ENCODE measurements at places on chromosomes 2 and 18.
A peak's percentile ranks its signal among the peaks of the same experiment; 100 is the strongest.

DNA sequence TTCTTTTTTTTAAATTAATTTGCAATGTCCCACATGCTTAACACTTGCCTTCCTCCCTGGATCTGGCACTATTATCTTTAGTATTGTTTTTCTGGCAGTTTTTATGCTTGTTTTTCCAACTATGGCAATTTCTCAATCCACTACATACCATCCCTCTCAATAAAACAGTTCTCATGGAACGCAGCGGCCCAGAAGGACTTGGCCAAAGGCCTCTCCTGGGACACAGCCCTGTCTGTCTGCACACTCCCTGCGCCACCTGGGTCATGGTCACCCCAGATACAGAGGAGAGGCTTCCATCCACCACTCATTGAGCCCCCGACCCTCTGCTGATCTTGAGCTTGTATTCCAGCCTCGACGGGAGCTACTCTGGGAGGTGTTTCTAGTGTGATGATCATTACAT, 91.2 kb downstream of the TWIST2 start:
- peak; percentile 27 for DNase-seq

- peak; percentile 11 for DNase-seq
These were observed 86.4 kb upstream of the OTOS start for GRCh38 chr2:240226672-240227537.

DNA sequence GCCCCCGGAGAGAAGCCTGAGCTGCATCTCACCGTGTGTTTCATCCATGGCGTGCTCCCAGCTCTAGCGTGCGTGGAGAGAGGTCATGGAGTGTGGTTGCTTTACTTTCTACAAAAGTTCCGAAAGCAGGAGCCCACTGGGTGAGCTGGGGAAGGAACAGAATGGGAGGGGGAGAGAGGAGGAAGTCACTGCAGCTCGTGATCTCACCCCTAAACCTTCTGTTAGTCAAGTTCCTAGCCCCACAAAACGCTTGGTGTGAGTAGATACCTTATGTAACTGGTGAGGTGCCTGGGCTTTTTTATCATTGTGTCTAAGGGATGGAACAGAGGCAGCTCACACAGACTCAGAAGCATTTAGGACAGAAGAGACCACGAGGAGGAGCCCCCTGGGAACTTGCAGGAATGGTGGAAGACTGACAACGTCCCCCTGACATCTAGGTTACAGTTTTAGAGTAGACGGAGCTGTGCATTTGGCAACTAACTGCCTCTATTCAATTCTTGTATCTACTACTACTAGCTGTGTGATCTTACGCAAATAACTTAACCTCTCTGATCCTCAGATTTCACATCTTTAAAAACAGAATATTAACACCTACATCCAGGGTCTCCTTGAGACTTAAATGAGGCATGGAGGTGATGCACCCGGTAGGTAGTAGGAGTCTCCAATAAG, 123.3 kb downstream of the ARL4C start:
- no peak for DNase-seq

DNA sequence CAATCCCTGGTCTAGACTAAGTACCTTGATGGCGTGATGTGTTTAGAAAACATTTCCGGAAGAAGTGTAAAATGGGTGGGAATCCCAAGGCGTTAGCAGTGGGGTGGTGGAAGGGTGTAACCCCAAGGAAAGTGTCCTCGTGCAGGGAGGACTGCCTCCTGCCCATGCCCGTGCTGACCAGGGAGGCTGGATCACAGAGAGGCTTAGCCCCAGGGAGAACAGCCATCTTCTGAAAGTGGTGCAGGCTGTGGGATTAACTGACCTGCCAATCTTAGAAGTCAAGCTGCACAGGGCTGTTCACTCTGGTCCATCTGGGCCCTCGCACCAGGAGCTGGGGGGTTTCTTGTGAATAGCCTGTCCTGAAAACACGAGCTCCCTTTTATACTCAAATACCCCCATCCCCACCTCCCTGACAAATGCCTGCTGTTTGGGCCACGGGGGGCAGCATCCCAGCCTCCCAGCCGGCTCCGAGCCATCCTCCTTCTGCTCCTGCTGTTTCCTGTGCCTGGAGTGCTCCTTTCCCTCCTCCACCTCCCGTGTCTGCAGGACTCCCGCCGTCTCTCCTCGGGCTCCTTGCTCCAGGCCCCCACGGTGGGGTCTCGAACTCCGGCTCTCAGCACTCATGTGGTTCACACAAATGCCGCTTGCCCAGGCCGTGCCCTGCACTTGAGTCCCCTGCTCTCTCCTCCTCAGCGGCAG, 52.1 kb upstream of the PXDN start:
- DNase-seq: no peak

- no peak for DNase-seq
These were observed 27.6 kb upstream of the SLC40A1 start for GRCh38 chr2:189608170-189608569.

GRCh38 chr2:42775810-42776209, 11.9 kb upstream of the OXER1 start:
- DNase-seq: no peak

DNA sequence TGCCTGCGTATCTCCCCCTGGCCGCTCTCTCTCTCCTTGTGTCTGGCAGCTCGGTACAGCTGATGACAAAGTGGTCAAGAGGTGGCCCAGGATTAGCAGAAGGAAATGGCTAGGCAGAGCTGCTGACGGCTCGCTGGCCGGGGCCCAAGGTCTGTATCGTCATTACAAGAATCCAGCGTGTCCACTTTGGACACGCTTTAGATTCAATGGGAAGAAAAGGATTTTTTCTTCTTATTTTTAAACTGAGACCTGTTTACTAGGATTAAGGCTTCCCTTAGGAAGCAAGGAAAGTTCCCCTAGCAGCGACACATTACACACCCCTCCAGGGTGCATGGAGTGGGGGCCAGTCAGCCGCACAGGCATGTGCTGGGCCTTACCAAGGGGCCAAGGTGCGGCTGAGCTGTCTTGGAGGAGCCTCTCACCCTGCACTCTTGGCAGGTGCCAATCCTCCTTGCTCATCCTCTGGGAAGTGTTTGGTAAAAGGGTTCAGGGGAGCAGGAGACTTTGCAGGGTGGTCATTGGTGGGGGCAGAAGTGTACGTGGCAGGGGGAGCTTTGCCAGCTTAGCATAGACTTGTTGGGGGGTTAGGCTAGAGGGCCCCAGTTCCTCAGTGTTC, 76.8 kb downstream of the POLR1A start:
- no peak for DNase-seq

DNA sequence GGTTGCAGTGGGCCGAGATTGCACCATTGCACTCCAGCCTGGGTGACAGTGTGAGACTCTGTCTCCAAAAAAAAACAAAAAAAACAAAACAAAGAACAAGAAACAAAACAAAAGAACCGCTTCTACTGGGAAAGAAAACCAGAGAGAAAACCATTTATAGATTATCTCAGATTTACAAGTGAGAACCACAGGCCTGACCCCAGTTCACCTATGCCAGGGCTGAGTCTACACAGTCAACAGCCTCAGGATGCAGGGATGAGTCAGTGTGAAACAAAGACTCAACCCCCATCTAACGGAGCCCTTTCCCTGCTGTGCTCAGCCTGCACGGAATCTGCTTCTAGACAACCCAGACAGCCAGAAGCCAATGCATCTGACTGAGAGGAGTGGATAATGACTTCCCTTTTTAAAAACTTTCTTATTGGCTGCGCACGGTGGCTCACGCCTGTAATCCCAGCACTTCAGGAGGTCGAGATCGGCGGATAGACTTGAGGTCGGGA, 25.5 kb upstream of the YWHAQ start:
- no peak for DNase-seq

- DNase-seq: no peak
These were observed 1579.5 kb downstream of the LRP1B start for GRCh38 chr2:140551287-140551686.

GRCh38 chr2:66766582-66766981, 331.7 kb downstream of the MEIS1 start:
- no peak for DNase-seq

- no peak for DNase-seq
These were observed 71.2 kb upstream of the CAVIN2 start for GRCh38 chr2:191917967-191918651.

- no peak for DNase-seq
These were observed 99.5 kb downstream of the HS1BP3 start for GRCh38 chr2:20551260-20551944.

DNA sequence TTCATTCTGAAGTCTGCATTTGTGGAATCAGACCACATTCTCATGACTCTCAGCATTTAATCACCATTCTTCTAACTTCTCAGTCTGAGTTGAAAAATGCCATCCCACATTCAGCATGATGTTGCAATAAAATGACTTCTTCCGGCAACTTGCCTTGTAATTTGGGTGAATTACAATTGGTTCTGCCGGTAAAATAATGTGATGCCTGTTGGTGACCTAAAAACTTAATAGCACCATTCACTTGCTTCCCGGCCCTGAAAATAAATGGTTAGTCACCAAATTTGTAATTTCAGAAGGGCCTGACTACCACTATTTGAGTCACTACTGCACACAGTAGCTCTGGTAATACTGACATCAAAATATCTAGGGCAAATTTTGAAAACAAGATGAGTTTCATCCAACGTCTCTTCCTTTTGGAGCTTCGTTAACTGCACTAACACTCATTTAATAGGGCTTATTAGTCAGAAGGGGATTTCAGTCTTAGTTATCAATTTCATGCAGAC, 637.1 kb upstream of the CHAC2 start:
- DNase-seq: no peak

DNA sequence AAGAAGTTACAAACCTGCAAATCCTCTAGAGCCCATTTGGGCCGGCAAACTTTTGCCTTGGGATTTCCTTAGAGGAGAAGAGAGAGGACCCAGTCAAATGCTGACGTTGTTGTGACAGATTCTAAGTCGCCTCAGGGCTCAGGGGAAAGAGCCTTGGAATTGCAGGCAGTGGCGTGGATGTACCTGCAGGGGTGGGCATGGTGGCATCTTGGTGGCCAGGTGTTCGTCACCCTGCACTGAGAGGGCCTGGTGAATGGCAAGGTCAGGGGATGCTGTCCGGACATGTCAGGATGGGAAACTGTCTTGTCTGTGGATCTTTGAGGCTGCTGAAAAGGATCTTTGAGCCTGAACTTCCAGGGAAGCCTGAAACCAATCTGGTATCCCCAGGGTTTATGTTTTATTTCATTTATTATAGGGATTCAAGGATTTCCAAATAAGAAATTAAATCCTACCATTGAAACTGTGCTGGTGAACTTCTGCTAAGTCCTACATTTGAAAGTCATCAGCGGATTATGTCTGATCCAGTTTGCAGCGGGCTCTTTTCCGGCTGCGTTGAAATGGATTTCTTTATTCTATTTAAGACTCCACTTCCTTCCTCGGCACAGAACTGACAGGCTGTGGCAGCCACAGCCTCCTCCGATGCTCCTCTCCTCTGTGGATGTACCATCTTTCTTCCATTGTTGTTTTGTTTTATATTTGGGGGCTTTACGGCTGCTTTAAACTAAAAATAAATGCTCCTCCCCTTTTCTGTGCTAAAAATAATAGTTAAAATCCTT, 207.6 kb downstream of the AGAP1 start:
- DNase-seq: no peak

- DNase-seq: no peak
These were observed at the start of gene MTCL1 for GRCh38 chr18:8705238-8705960. Gene MTCL1 (plus strand): TSS chr18:8705556. CDS start chr18:8705661, 105 bp downstream.

DNA sequence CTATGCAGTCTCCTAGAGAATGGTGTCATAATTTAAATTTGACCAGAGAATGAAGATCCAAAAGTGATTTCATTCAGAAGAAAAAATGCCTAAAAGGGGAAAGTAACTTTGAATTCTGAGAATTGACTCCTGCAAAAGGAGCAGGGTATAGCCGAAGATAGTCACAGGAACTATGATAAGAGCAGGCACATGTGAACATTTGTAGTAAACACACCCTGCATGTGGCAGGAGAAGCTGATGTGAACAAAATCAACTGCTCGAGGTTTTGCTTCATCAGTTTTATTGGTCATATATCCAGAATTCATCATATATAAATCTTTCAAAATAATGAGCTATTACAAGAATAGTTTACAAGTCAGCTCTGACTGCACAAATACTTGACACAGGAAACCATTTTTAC, 14.0 kb downstream of the MCFD2 start:
- no peak for DNase-seq

DNA sequence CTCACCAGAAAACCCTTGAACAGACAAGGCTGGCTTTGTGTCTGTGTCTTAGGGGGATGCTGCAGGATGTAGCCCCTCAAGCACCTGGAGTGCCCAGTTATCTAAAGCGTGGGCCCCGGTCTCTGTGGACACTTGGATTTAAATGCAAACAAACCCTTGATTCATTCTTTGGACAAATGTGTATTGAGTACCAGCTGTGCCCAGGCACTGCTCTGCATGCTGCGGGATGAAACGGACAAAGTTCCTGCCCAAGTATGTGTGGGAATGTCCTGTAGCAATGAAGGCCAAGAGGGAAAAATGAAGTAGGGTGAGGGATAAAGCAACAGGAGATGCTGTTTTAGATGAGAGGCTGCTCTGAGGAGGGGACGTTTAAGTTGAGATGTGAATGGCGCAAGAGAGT, 53.9 kb downstream of the BOLA3 start:
- DNase-seq: no peak

DNA sequence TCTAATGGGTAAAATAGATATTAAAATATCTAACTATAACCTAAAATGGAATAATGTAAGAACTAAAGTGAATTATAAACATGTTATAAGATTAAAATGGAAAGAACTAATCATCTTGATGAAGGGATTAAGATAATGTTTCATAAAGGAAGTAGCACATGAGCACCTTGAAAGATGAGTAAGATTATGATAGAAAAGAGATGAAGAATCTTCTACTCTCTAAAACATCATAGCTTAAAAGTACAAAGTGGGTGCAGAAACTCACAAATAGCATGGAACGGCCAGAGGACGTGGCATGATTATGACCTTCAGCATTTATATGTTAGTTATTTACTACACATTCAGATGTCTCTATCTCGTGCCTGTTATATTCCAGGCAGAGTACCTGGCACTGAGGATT, 76.2 kb upstream of the COL5A2 start:
- no peak for DNase-seq

DNA sequence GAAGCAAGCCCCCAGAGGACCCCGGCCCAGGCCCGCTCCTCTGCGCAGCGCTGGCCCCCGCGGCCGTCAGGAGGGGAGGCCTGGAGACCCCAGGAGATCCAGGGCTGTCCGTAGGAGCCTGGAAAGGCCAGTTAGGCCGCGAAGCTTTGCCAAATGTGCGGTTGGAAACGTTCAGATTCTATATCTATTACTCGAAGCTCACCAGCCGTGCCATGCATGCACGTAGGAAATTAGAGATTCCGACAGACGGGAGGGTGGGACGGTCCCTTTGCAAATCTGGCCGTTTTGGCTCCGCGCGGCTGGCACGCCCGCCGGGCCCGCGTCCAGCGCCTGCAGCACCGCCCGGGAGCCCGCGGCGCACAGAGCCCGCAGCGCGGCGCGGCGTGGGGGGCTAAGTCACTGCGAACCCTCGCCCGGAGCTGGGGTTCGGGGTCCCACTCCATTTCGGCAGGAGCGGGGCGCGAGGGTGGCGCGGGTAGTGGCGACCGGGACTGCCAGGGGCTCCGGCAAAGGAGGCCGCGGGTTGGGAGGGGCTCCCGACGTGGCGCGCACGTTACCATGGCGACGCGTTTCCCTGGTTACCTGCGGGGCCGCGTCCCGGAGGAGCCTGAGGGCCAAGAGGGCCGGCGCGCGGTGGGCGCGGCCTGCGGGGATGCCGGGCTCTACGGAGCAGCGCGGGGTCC, 488.6 kb upstream of the SMIM21 start:
- no peak for DNase-seq

Measured in colonic mucosa (tissue), 4 donors.